ENCODE measurements at places on chromosomes 7 and 10. TPM values are rescaled to one million over a fixed set of nuclear protein-coding genes. Genes with fewer than 3 reads are reported as not detected.

TEX36 gene
- not detected for total RNA-seq

KDM7A gene
- 3.4 TPM for total RNA-seq

CNPY1 gene
- not detected for total RNA-seq

PTER gene
- 16.1 TPM for total RNA-seq

HOXA10 gene
- 6.3 TPM for total RNA-seq

Measured in A549 treated with Hydrocortisone at 1 μM for 4 hours (cell line).